ENCODE measurements at places on chromosomes 5 and 9. TPM values are rescaled to one million over a fixed set of nuclear protein-coding genes. Genes with fewer than 3 reads are reported as not detected.

Gene TRIP13
- total RNA-seq = 33.0 TPM

Gene CTXN3
- not detected for total RNA-seq

Gene GAPT
- not detected for total RNA-seq

- no peak overlapping the region for H3K27ac ChIP-seq
- no peaks in the 10 kb centered on the region for H3K36me3 ChIP-seq
- H3K4me1 ChIP-seq = peaks cover 4% of the 10 kb centered on the region
- no peaks in the 10 kb centered on the region for H3K27me3 ChIP-seq
- no peak overlapping the region for H3K4me3 ChIP-seq
Measured at GRCh38 chr5:131180407-131180806, 9.7 kb downstream of the LYRM7 start.

- H3K4me1 ChIP-seq = no peaks in the 10 kb centered on the region
- no peak for DNase-seq
- H3K36me3 ChIP-seq = no peaks in the 10 kb centered on the region
- no peak overlapping the region for H3K4me3 ChIP-seq
- H3K27me3 ChIP-seq = peaks cover 1% of the 10 kb centered on the region
- no peak overlapping the region for H3K27ac ChIP-seq
Measured at GRCh38 chr9:91693226-91693625, 256.8 kb downstream of the ROR2 start.

DNA sequence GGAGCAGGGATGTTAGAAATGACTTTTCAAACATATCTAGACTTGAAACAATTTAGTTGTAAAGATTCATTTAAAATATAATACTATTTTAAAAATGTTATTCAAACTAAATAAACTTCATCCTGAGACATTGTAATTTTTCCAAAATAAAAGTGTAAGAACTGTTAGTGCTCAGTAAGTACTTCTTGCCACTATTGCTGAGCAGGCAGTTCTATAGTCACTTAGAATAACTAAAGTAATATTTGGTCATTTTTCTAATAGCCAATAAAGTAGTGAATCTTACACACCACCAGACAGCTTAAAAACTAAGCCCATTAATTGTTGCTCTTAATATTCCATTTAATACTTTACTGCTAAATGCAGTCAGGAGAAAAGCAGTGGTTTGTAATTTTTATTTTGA lies 1120.0 kb upstream of the CDH10 start:
- H3K27me3 ChIP-seq = no peaks in the 10 kb centered on the region
- H3K4me3 ChIP-seq = no peak overlapping the region
- H3K36me3 ChIP-seq = no peaks in the 10 kb centered on the region
- no peak overlapping the region for H3K27ac ChIP-seq

- H3K36me3 ChIP-seq = no peaks in the 10 kb centered on the region
- H3K4me3 ChIP-seq = no peak overlapping the region
- no peak for DNase-seq
- H3K27me3 ChIP-seq = no peaks in the 10 kb centered on the region
- H3K4me1 ChIP-seq = peaks cover 21% of the 10 kb centered on the region
Measured at GRCh38 chr5:135210286-135211055, 176.4 kb upstream of the PITX1 start.

DNA sequence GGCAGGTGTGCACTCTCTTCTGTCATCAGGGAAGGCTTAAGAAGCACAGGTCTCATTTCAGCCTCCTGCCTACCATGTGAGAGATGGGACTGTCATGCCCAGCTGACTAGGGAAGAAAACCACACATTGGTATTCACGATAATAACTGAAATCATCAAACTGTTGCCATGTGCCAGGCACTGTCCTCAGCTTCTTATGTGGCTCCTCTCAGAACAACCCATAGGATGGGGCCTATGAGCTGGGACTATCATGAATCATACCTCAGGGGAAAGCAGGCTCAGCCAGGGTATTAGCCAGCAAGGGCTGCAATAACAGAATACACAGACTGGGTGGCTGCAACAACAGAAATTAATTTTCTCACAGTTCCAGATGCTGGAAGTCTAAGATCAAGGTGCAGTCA lies 3.3 kb downstream of the AFAP1L1 start:
- peaks cover 34% of the 10 kb centered on the region for H3K4me1 ChIP-seq
- H3K27ac ChIP-seq = no peak overlapping the region
- H3K27me3 ChIP-seq = peaks cover 5% of the 10 kb centered on the region
- H3K4me3 ChIP-seq = no peak overlapping the region
- H3K36me3 ChIP-seq = no peaks in the 10 kb centered on the region
- DNase-seq = no peak

DNA sequence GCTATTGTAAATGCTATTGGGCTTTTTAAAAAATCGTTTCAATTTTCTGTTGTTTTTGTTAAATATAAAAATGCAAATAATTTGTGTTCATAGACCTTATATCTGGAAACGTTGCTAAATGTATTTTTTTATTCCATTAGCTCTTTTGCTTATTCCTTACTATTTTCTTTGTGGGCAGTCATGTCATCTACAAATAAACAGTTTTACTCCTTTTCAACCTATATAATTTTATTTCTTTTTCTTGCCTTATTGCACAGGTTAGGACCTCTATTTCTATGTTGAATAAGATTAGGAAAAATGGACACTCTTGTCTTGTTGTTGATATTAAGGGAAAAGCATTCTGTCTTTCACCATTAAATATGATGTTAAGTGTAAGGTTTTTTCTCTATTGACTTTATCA lies 348.8 kb downstream of the CWC27 start:
- peaks cover 2% of the 10 kb centered on the region for H3K4me1 ChIP-seq
- no peak for DNase-seq
- no peak overlapping the region for H3K4me3 ChIP-seq
- no peaks in the 10 kb centered on the region for H3K36me3 ChIP-seq
- H3K27me3 ChIP-seq = no peaks in the 10 kb centered on the region

DNA sequence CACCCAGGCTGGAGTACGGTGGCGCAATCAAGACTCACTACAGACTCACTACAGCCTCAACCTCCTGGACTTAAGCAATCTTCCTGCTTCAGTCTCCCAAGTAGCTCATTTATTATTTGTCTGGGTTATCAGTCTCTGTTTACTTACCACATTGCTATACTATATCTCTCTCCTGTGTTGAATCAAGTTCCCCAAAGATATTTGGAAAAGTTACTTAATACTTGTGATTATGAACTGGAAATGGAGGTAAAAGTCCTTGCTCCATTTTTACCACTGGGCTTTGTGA lies 55.6 kb downstream of the ANGPTL2 start:
- H3K27ac ChIP-seq = no peak overlapping the region
- peaks cover 12% of the 10 kb centered on the region for H3K4me1 ChIP-seq
- H3K4me3 ChIP-seq = no peak overlapping the region
- no peaks in the 10 kb centered on the region for H3K36me3 ChIP-seq

Data from HepG2 (cell line).